ENCODE measurements at places on chromosomes 7 and 10.
A peak's percentile ranks its signal among the peaks of the same experiment; 100 is the strongest.

GRCh38 chr7:104951546-104951945, 62.5 kb upstream of the KMT2E start:
- DNase-seq, result no peak

- DNase-seq, result no peak
These were observed 173.4 kb downstream of the ZMYND11 start for GRCh38 chr10:308572-309085.

DNA sequence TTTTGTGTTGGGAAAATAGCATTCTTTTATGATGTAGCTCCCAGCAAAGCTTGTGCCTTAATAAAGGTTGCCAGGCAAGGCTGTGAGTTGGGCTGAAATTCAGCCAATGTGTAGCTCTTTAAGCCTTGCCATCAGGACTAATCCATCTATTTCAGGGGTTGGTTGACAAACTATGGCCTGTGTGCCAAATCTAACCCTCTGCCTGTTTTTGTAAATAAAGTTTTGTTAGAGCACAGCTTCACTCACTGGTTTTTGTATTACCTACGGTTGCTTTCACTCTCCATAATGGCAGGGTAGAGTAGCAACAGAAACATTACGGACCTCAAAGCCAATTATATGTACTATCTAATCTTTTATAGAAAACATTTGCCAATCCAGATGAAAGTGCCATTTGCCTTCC, 638.1 kb upstream of the POT1 start:
- no peak for DNase-seq

DNA sequence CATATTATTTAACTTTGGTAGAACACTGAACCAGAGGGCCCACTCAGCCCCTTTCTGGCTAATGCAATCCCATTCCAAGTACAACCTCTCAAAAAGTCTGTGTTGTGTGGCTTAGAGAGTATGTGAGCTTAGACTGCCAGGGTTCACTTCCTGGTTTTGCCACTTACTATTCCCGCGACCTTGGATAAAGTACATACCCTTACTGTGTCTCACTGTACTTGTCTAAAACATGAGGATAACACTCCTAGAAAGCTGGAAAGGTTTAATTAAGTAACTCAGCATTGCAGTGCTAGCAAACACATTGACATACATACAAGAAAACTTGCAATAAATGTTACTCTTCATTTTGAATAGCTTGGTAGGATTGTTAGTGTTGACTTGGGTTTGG, 215.8 kb downstream of the CHCHD3 start:
- DNase-seq, result no peak

DNA sequence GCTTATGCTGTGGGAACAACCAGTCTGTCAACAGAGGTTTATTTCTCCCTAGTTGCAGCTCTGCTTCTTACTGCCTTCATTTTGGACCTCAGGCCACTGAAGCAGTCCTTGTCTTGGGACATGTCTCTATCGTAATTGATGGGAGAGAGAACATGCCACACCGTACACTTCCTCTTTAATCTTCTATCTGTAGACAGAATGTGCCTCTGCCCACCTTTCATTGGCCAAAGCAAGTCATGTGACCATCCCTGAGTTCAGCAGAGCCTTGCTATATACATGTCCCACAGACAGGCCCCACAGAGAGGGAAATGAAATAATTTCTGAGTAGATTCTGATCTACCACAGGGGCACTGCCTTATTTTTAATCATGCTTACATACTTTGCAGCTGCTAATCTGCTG, 98.0 kb downstream of the KCND2 start:
- no peak for DNase-seq

DNA sequence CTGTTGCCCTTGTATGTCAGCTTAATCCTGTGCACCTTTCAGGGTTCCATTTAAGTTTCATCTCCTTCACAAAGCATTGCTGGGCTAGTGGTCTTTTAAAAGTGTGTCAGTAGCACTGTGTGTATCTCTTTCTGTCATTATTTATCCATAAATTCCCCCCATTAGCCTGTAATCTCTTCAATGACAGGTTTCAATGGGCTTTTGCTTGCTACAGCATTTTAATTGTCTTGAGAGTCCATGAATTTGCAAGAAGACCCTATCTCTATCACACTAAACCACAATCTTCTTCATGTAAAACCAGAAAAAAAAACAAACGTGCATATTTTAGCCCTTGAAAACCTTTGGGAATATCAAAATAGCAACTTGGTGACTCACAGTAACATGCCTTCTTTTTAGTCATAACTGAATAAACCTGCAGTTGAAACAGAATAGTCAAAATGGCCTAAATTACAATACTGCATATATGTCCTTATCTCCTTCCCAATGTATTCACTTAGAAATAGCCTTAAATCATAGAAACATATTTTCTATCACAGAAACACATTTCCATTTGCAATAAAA, 118.6 kb downstream of the PON1 start:
- peak; percentile 84 for DNase-seq

DNA sequence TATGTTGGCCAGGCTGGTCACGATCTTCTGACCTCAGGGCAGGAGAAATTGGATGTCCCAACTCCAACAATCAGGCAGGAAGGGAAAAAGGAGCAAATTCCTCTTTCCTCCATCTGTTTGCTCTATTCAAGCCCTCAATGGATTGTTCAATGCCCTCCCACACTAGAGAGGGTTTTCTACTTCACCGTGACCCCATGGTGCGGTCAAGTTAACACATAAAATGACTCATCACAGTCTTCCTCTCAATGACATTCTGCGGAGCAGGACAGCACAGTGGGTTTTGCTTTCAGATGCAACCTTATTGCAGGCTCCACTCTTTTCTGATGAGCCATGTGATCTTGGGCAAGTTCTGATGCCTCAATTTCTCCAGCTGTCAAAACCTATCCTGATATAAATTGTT, 364.9 kb downstream of the ANKRD30A start:
- DNase-seq, result no peak

DNA sequence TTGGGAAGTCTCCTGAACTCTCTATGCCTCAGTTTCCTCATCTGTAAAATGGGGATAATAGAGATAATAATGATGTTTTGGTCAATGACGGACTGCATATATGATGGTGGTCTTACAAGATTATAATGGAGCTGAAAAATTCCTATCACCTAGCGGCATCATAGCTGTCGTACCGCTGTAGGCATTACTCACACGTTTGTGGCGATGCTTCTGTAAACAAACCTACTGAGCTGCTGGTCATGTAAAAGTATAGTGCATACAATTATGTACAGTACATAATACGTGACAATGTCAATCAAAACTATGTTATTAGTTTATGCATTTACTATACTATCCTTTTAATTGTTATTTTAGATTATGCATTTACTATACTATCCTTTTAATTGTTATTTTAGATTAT, 339.1 kb upstream of the NPVF start:
- DNase-seq, result no peak

DNA sequence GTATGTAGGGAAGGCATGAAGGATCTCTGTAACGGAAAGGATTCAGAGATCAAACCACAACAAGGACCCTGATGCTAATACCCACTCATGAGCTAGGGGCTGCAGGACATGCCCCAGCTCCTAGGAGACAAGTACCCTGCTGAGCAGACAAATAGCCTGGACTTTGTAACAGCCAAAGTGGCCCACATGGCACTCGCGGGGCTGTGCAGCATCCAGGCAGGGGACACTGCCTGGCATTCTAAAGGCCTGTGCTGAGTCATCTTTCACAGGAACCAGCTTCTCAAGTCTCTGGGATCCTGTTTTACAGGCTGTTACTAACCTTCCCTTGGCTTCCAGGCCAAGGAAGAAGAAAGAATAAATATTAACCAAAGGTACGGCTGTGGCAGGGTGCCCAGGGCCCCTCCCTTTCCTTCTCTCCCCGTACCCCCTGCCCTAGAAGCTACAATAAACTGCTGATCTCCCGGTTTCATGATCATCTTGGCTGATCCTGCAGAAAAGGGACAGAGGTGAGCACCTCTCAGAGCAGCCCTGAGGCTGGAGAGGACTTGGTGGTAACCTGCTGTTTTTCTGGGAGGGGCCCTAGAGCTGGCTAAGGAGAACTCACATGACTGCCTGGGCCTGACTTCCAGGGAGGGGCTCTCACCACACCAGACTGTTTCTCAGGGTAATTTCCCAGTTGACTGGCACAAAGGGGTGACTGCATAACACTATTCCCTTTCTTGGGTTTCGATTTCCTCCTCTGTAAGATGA, 4.2 kb upstream of the RPEL1 start:
- peak; percentile 49 for DNase-seq

- no peak for DNase-seq
These were observed 239.7 kb downstream of the EMX2 start for GRCh38 chr10:117782276-117782675.

GRCh38 chr10:61643316-61643751, 19.4 kb upstream of the CABCOCO1 start:
- peak; percentile 46 for DNase-seq

DNA sequence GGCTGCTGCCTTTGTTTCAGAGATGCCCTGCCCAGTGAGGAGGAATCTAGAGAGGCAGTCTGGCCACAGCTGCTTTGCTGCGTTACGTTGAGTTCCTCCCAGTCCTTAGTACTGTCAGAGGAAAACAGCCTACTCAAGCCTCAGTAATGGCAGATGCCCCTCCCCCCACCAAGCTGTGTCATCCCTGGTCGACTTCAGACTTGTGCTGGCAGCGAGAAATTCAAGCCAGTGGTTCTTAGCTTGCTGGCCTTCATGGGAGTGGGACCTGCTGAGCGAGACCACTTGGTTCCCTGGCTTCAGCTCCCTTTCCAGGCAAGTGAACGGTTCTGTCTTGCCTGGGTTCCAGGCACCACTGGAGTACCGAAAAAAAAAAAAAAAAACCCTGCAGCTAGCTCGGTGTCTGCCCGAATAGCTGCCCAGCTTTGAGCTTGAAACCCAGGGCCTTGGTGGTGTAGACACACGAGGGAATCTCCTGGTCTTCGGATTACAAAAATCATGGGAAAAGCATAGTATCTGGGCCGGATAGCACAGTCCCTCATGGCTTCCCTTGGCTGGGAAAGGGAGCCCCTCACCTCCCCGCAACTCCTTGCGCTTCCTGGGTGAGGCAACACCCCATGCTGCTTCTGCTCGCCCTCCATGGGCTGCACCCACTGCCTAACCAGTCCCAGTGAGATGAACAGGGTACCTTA, 9.1 kb downstream of the SDHAF3 start:
- DNase-seq, result no peak

DNA sequence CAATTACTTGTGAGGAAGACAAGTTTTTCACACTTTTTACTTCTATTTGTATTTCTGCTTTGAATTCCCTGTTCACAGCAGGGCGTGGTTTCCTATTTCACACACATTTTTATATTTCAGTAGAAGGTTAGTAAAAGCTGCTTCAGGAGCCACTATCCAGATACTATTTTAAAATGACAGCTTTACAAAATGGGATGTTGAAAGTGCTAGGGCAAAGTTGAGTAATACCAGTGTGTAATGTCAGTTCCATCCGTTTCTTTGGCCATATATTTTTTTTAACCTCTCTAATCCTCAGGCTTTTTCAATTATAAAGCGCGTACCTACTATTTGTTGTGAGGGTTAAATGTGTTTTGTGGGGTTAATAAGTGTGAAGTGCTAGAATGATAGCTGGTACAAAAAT, 276.6 kb downstream of the GPR158 start:
- no peak for DNase-seq

GRCh38 chr10:23630376-23630775, 191.5 kb downstream of the OTUD1 start:
- DNase-seq, result no peak

DNA sequence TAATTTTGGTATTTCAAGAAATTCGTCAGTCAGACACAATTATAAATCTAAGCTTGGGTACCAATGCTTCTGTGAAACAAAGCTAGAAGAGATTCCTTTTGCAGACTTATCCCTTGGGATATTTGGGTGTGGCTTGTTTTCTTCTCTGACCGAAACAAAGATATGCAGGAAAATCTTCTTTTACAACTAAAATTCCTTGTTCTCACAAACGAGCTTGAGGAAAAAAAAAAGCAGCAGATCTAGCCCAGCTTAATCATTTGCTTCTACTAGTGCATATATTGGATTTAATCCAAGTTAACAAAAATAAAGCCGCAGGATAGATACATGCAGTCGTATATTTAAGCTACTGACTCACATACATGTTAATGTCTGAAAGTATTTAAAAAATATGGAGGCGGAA, 104.2 kb downstream of the PRTFDC1 start:
- peak; percentile 44 for DNase-seq

Measured in astrocyte of the spinal cord (primary cell).